ENCODE measurements at places on chromosomes 4 and X. TPM values are rescaled to one million over a fixed set of nuclear protein-coding genes. Genes with fewer than 3 reads are reported as not detected.

- peak; percentile 41 for DNase-seq
Observed at GRCh38 chr4:146340798-146341197, 126.5 kb downstream of the REELD1 start.

- no peak for DNase-seq
Observed at GRCh38 chrX:149759824-149760223, 14.0 kb upstream of the HSFX1 start.

DNA sequence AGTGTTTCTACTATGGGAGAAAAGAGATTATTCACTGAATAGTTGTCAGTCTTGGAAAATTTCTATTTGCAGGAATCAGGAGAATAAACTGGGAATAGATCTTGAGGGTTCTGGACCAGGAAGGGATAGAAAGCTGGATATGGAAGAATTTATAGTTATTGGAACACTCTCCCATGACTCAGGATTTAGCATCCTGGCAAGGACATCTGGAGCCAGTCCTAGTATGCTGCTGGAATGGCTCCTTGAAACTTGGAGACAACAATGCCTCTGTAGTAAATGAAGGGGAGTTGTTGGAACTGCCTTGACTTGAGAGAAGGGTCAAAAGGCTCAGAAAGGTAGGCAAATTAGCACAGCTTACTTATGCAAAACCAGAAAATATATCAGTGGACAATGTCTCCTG, 23.5 kb upstream of the THOC2 start:
- DNase-seq = no peak

- DNase-seq = no peak
Observed at GRCh38 chr4:112519689-112520597, 4.0 kb upstream of the NEUROG2 start.

GRCh38 chr4:3342182-3342854, 49.5 kb downstream of the RGS12 start:
- DNase-seq = peak; percentile 84

DNA sequence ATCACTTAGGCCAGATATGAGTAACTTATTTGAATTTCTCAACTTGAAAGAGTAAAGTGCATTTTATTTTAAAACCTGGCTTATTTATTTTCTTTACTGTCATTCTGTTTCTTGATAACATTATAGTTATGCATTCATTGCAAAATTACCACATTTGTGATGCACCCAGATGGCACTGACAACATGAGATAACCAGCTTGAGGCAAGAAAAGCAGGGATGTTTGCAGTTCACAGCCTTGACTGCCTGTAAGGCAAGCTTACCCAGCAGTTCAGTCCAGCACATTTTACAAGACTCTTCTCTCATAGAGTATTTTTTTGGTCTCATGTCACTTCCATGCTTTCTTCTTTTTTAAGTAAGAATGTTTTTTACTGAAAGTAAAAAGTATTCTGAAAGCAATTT, 25.3 kb upstream of the EPGN start:
- no peak for DNase-seq

DNA sequence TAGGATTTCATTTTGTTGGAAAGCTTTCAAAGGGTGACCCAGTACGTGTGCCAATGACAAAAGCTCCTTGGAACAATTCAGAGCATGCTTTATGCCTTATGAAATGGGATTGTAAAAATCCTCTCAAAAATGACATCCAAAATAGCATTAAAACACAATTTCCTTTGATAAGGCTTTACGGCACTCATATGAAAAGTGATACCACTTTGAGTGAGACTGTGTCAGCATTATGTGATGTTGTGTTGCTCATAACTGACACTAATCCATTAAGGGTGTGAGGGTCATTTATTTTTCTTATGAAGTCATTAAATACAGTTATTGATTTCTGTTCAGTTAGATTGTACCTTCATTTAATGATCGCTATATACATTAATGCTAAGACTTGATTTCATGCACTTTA, 250.2 kb downstream of the TENM3 start:
- no peak for DNase-seq

DNA sequence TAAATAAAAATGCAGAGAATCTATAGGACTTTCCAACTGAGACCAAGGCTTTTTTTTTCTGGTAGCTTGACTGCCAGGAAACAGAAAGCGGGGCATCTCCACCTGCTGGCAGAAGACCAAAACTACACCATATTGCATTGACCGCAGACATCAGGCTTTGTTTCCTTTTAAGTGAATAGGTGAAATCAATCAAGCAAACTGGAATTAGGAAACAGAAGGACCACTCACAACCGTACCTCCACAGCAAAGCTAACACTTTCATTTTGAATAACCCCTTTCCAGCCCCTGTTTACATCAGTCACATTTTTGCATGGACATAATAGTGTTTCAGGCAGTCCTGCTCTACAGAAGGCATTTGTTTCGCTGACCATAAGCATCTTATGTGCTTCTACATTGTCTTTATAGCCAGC, 218.2 kb downstream of the IDS start:
- peak; percentile 36 for DNase-seq

DNA sequence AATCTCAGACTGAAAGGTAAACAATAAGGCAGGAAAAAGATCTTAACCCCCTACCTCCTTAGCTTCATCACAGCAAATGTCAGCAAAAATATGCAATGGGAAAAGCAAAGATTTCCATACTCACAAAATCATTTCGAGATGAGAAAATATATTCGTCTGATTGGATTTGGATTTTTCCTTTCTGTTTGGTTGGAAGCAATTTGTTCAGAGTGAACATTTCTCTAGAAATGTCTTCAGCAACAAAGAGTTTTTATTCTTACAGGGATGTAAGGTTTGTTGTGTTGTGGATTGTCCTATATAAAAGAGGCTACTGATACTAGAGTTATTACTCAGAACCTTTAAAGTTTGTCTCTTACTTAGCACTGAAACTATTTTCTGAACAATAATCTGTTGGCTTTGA, 23.8 kb downstream of the GRIA2 start:
- DNase-seq = no peak

- no peak for DNase-seq
Observed at GRCh38 chrX:1492421-1493012, 39.8 kb upstream of the ASMTL start.

GRCh38 chr4:18082236-18082635, 60.7 kb upstream of the LCORL start:
- no peak for DNase-seq

DNA sequence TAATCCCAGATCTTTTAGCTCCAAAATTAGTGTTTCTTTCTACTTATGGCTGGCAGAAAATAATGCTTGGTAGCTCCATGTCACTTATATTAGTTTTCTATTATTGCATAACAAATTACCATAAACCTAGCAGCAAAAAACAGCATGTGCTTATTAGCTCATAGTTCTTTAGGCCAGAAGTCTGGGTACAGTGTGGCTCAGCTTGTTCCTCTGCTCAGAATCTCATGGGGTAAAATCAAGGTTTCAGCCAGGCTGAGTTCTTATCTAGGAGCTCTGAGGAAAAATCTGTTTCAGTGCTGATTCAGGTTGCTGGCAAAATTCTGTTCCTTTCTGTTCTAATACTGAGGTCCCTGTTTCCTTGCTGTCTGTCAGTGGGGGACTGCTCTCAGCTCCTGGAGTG, 101.1 kb downstream of the CT47B1 start:
- DNase-seq = no peak

GRCh38 chr4:1061760-1062159, 50.3 kb downstream of the FGFRL1 start:
- no peak for DNase-seq

DNA sequence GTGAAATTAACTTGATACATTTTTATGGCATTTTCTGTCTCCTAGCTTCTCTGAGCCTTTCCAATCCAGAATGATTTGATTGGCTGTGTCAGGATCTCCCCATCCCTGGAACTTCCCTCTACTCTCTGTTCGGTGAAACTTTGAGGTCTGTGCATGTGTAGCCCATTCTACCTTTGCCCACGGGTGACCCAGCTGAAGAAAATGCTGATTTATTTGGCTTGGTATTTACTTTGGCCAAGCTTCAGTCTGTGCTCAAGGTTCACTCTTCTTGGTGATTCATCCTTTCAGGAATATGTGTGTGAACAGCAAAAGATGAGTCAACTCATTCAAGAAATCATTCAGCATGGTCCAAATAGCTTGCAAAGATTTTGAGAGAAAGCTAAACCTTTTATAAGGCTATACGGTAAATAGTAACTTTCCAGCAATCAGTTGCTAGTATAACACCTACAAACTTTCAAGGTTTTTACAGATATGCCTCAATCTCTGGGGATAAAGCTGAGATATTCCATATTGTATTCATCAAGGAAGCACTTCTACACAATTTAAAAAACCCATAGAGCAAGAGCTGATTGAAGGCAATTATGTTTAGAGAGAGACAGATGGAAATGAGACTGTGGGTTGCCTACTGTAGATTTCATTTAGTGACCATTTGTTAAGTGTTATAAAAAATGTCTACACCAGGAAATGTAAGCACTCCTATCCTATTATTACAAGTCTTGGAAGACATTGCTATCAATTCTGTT, 233.9 kb upstream of the CXXC4 start:
- peak; percentile 10 for DNase-seq

DNA sequence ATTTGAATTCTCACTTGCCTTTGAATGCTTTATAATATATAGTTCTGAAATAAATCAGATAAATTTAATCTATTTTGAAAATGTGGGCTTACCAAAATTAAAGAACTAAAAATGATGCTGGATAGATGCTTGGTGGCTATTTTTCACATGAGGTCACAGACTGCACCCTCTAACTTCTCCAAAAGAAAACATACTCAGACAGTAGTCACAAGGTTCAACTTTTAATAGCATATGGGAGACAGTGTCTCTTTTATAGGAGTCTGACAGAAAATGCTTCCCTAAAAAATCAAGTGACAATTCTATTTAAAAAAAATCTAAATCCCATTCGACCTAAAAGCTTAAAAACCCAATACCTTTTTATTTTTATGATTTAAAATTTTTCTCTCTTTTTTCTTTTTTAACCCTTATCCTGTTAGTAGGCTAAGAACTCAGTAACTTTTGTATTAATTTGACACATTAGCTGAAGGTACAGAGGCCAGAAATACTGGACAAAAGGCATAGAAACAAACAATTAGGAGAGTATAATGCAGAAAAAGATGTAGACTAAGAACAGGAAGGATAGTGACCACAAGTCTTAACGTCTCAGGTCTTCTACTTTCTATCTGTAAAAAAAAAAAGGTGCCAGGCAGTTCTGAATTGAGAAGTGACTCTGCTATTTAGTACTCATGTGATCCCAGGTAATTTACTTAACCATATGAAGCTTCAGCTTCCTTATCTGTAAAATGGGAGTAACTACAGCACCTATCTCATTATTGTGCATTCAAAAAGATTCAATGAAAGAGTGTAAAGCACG, 7.6 kb downstream of the TIGD4 start:
- no peak for DNase-seq

DNA sequence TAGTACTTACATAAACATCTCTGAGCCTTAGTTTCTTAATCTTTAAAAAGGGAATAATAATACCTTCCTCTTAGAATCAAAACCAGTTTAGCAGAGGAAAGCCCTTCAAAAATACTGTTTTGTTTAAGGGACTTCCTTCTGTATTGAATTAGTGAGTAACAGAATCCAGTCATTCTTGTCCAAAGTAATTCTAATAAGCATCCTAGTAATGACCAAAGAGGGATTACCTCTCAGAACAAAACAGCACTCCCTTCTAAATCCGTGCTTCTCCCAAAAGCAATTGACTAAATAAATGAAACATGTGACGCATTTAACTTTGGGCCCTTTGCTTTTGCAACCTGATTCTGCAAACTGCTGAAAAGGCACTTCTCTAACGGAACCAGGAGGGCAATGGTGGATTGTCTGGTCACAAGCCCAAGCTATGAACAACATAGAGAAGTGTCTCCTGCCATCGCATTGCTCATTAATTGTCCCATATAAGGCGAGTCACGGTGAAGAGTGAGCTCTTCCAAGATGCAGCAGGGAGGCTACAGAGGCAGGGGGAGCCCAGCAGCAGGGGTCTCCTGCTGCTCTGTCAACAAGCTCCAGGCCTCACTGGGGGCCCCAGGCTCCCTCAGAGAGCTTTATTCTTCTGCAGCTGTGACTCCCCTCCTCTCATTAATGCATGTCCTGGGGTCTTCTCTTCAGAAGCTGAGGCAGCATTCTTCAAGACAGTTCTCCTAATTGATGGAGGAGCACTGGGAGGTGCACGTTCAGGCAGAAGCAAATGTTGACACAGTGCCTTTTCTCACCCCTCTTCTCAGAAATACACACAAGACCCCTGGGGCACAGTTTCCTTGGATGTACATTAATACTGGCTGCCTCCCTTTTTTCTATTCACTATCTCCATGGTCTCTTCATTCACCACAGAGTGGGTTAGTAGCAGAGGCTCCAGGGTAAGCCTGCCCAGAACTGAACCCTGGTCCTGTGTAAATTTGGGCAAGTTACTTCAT, 419.6 kb upstream of the RASGEF1B start:
- DNase-seq = no peak

DNA sequence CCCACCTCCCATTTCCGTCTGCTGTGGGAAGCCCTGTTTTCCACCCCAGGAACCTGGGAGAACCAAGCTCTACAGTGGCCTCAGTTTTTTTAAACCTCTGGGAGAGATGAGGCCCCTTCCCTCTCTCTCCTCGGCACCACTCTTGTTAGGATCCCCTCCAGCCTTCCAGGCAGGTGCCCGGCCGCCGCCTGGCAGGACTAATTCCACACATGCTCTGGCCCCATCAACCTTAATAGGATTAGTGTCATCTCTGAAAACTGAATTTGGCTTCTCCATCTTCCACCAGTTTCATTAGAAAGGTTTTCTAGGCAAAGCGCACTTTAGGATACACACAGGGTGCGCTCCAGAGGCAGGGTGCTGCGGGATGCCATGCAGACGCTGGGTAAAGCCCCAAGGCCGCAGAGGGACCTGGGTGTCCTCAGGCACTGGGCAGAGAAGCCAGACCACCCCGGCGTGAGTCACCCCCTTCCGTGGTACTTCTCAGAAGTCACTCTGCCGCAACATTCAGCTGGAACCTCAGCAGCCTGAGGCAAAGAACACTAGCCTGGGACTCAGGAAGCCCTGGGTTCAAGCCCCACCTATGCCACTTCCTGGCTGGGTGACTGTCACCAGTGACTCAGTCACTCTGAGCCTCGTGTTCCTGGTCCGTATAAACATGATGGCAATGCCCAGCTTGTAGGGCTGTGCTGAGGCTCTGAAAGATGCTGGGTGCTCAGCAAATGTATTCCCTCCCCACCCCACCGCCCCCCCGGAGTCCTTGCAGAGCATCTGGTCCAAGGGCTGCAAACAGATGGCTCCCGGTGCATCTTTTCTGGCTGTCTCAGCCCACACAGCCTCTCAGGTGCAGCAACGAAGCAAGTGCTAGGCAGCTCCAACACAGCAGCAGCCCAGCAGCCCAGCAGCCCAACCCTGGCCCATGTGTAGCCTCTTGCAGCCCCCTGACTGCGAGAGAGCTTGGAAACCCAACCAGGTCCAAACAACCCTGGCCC, 29.1 kb downstream of the PPP2R2C start:
- DNase-seq = no peak

- peak; percentile 34 for DNase-seq
Observed at GRCh38 chr4:82823062-82823461, 24.5 kb upstream of the SCD5 start.

- DNase-seq = no peak
Observed at GRCh38 chrX:107687445-107687844, 59.1 kb downstream of the PRPS1 start.

Gene TMEM144
- total RNA-seq = 7.9 TPM

Gene CENPVL1
- 0.11 TPM for total RNA-seq

Gene HPGDS
- not detected for total RNA-seq

Gene MAGEA6
- not detected for total RNA-seq

Gene AKAP4
- total RNA-seq = not detected

Gene IBSP
- total RNA-seq = not detected

Data from LHCN-M2 (cell line).